C1 segment of cervical spinal cord (tissue), 14 donors: ENCODE measurements at places on chromosomes 3 and 15.

DNA sequence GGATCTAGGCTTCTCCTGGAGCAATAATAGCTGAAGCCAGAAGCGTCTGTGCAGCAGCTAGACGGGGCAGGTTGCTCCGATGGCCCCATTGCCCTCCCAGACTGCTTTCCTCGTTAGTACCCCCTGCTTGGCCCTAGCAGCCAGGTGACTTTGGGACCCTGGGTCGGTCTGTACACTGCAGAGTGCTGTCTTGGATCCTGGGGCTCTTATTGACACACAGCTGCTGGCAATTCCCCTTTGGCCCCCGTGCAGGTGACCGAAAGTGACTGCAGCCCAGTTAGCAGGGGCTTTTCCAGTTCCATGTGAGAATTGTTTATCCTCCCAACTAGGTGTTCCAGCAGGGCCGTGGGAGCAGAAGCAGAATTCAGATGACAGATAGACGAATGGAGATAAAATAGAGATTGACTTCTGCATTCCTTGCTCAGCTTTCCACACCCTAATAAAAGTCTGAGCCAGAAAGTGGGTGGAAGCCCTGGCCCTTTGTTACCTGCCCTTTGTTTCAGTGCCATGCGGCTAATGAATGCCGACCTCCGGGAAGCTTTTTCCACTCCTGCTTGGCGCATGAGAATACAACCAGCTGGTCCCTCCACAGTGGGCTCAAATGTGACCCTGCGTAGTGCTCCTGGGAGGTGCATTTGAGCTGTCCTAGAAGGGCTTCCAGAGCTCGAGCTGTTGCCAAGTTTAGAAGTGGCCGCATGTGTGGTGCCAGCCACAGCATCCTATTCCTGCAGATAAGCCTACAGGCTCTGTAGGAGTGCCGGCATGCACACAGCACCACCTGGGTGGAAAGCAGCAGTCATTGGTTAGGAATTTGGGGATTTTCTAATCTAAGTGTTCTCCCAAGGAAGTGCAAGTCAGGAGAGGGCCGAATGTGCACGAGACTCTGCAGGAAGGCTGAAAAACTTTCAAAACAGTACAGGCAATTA, 94.4 kb downstream of the SLCO3A1 start:
- no peak for DNase-seq

DNA sequence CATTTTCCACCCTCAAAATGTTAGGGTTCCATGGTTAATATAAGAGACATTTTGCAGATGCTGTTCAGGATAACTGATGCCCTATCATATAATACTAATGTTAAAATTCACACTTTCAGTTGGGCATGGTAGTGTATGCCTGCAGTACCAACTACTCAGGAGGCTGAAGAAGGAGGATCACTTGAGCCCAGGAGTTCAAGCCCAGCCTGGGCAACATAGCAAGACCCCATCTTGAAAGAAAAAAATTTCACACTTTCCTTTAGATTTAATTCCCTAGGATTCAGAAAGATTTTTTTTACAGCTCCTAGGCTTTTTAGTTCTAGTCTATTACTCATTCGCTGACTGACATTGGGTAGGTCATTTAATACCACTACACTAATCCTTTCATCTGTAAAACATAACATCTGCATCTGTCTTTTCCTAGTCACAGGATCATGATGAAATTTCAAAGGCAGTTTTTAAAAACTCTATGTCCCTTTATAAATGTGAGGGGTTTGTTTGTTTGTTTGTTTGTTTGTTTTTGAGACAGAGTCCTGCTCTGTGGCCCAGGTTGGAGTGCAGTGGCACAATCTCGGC, 103.7 kb downstream of the MYO5A start:
- no peak for DNase-seq

- DNase-seq: no peak
Measured at GRCh38 chr3:102866845-102867244, 432.0 kb downstream of the ZPLD1 start.

GRCh38 chr3:43584043-43584826, 37.6 kb downstream of the ANO10 start:
- no peak for DNase-seq

GRCh38 chr15:99762288-99762687, 29.1 kb upstream of the LYSMD4 start:
- no peak for DNase-seq

GRCh38 chr15:66291816-66292570, 1.4 kb upstream of the DIS3L start:
- no peak for DNase-seq
